ENCODE measurements at places on chromosomes 6 and 20.

GRCh38 chr6:112178846-112179245 is 75.5 kb downstream of the LAMA4 start:
- no peak for DNase-seq

DNA sequence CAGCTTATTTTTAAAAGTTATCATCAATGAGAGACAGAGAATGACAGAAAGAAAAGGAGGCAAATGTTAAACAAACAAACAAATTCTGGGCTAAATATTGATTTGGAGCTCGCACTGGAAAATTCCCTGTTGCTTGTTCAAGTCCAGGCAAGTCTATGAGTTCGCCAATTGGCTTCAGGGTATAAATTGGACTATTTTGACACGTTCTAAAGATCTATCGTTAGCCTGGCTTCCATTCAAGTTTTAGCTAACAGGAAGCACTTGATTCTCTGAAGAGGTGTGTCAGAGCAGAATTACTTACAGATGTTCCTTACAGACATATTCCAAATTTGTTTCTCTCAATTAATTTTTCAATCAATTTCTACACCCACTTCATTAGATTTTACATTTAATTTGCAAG is 15.8 kb upstream of the RFPL4B start:
- no peak for DNase-seq

- DNase-seq = no peak
Observed at GRCh38 chr6:72783035-72783434, 161.2 kb downstream of the KCNQ5 start.

DNA sequence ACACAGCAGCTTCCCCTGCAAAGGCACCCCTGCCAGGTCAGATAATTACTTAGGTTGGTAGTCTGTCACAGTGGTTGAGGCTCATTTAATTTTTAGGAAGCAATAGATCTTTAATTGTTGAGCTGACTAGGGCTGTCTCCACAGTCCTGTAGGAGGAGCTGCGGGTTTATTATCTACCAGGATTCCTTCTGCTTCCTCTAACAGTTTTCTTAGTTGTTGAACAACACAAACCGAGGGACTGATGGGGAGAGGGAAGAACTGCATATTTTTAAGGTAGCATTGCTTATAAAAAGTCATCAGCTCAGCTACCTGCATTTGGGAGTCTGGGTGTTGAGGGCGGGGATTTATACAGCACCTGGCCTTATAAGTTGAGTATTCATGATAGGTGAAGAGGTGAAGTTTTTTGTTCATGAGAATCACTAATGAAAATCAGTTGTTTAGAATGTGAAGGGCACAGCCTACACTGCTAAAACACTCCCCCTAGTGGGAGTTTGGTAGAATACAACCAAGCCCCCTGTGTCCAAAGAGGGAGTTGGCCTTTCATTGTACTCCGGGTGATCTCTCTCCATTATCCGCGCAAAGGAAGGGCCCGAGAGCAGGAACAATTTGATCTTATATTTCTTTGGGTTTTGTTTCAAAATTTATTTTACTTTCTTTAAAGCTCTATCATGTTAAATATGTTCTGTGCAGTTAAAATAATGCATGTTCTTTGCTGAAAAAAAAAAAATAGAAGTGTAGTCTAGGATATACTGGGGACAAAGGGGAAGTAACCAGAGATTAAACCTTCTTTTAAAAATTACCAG is 69.6 kb downstream of the SSR1 start:
- no peak for DNase-seq

DNA sequence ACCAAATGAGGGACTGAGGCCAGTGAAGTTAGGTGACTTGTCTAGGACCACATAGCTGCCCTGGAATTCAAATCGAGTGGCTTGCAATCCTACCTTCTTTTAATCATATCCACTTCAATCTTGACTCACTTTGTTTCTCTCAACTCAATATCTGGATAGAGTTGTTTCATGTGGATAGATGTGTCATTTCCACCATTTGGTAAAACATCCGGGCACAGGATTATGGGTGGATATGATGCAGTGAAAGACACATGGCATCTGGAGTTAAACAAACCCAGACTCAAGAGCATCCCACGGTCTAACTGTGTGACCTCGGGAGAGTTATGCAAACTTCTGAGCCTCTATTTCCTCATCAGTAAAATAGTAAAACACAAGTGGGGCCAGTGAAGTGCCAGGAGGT is 103.6 kb upstream of the CNKSR3 start:
- DNase-seq = no peak

DNA sequence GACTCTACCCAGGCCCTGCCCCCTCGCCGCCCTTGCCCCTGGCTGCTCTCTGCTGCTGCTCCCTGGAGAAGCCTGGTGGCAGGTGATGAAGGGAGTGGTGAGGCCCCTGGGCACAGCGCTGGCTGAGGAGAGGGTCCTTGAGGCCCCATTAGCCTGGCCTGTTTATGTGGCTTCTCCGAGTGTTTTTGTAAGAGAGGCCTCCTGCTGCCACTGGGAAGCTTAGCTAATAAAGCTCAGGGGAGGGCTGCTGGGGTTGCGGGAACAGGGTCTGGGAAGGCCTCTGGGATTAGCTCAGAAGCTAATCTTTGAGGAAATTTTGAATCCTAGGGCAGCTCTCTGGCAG is 15.5 kb downstream of the EBF4 start:
- DNase-seq = no peak

DNA sequence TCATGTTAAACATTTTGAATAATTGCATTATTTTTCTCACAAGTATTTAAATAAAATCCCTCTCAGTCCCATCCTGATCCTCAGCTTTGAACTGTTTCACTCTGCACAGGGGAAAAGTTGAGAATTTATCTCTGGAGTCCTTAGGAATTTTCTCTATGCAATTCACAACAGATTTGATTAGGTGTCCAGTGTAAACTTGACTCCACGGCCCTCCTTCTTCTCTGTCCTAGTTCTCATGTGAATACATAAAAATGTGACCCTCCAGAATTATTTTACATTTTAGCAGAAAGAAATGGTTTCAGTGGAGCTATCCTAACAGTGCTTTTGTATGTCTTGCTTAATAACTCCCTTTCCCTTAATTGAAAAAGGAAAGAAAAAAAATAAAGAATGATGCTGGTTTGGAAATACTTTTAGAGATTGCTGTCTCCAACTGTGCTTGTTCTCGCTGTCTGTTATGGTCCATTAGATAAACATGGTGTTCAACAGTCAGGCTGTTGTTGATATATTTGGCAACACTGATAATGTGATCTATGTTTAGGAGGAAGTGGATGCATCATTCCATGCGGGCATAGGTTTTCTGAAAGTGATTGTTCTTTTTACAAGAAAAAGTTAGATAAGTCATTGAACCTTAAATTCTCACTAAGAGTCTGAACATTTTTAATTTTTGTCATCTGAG is 599.4 kb upstream of the CITED2 start:
- DNase-seq = no peak

- no peak for DNase-seq
Observed at GRCh38 chr6:68427630-68428029, 207.5 kb upstream of the ADGRB3 start.

- DNase-seq = no peak
Observed at GRCh38 chr6:97222903-97223302, 60.1 kb downstream of the MMS22L start.

- DNase-seq = no peak
Observed at GRCh38 chr6:128491610-128492206, 28.7 kb downstream of the PTPRK start.

GRCh38 chr6:46706464-46706863 is 18.8 kb downstream of the TDRD6 start:
- no peak for DNase-seq

- DNase-seq = no peak
Observed at GRCh38 chr20:44734938-44735337, 10.7 kb upstream of the KCNK15 start.

DNA sequence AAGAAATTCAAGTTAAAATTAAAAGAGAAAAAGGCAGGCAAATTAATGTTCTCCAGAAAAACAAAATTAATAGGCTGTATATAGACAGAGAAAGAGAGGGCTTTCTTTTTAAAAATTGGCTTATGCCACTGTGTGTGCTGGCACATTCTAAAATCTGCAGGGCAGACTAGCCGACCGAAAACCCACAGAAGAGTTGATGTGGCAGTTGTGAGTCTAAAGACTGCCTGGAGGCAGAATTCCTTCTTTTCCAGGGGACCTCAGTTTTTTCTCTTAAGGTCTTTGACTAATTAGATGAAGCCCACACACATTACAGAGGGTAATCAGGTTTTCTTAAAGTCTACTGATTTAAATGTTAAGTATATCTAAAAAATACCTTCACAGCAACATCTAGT is 85.7 kb downstream of the GJA1 start:
- DNase-seq = no peak

DNA sequence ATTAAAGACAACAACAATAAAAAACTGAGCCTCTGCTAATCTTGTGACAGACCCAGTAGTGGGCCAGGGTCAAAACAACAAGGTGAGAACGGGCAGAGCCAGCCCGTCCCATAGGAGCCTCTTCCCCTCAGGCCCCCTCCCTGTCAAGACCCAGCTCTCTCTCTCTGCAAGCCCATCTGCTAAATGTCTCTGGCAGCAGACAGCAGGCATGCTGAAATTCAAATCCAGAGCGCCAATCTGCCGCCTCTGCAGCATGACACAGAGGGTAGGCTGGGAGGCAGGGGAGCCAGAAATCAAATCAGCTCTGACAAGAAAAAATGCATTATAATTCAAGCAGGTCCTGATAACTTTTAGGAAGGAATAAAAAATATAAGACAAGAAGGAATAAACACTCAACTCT is 26.3 kb downstream of the METTL24 start:
- DNase-seq = no peak

DNA sequence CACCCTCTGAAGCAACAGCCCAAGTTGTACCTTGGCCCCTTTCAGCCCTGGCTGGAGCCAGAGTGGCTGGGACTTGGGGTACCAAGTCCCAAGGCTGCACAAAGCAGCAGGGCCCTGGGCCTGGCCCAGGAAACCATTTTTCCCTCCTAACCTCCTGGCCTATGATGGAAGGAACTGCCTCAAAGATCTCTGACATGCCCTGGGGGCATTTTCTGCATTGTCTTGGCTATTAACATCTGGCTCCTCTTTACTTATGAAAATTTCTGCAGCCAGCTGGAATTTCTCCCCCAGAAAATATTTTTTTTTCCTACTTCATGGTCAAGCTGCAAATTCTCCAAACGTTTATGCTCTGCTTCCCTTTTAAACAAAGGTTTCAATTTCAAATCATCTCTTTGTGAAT is 269.4 kb upstream of the CDYL start:
- DNase-seq = no peak

GRCh38 chr6:143973097-143973966 is 34.7 kb downstream of the PLAGL1 start:
- DNase-seq = no peak

DNA sequence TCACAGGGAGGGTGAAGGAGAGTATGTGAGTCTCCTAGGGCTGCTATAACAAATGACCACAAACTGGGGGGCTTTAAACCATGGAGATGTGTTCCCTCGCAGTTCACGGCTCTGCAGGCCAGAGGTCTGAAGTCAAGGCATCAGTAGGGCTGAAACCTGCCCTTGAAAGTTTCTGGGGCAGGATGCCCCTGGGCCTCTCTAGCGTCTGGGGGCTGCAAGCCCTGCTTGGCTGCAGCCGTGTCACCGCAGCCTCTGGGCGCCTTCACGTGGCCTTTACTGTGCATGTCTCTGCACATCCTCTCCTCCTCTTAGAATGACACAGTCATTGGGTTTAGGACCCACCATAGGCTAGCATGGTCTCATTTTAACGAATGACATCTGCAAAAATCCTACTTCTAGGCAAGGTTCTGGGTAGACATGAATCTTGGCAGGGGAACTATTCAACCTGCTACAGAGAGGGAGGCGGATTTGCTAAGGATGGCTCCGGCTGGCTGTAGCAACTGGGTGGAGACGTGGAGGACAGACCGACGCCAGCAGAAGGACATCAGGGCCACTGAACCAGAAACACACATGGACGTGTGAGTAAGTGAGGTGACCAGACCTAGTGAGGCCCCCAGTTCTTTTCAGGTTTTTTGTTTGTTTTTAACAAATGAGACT is 58.6 kb downstream of the PHACTR3 start:
- no peak for DNase-seq

DNA sequence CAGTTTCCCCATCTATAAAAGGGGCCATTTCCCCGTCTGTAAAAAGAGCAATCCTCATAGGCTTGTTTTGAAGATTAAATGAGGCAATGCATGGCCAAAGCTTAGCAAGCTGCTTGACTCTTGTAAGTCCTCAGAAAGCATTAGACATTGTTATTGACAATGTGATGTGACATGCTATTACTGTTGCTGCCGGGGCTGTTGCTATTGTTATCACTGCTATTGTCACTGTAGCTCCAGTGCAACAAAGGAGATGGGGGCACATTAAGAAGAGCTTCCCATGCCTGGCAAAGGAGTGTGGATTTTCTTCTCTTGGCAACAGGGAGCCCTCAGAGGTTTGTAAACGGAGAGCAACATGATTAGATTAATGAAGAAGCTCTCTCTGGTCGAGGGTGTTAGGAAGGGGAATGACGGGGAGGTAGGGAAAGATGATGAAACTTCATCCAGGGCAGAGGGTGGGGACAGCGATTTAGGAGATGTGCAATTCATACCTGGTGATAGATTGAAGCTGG is 33.1 kb upstream of the FAM83D start:
- DNase-seq = no peak

DNA sequence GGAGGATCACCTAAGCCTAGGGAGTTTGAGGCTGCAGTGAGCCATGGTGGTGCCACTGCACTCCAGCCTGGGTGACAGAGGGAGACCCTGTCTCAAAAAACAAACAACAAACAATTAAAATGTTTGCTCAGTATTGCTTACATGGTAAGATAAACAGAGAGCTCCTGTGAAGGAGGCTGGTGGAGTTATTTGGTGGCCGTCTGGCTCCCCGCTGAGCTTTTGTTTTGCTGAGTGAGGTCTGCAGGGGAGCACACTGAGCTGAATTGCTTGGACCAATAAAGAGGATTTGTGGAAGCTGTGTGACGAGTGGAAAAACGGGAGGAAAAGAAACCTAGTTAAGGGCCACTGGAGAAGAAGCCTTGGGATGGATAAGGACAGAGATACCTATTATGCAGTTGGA is 41.1 kb upstream of the BMP6 start:
- no peak for DNase-seq

DNA sequence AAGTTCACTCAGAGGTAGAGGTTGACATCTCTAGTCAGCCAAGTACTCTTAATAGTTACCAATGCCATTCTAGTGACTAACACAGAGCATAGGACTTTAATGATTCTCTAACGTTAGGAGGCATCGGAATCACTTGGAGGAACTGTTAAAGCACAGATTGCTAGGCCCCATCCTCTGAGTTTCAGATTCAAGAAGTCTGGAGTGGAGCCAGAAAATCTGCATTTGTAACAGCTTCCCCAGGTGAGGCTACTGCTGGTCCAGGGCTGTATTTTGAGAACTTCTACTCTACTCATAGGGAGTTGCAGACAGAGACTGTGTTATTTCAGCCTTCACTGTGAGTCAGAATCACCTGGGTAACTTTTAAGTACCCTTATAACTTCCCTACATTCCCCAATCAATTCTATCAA is 5.7 kb downstream of the LMBRD1 start:
- no peak for DNase-seq

- no peak for DNase-seq
Observed at GRCh38 chr6:159375014-159375413, 205.8 kb downstream of the FNDC1 start.

GRCh38 chr20:57688864-57689263 is 21.0 kb downstream of the PMEPA1 start:
- DNase-seq = no peak
